Heart left ventricle (tissue), 16 donors: ENCODE measurements at places on chromosomes 12 and 14. TPM values are rescaled to one million over a fixed set of nuclear protein-coding genes. Genes with fewer than 3 reads are reported as not detected.

GRCh38 chr12:66550626-66551025 lies 128.2 kb downstream of the GRIP1 start:
- no peak for DNase-seq

- no peak for DNase-seq
These were observed 14.2 kb upstream of the PLXNC1 start for GRCh38 chr12:94133964-94134795.

GRCh38 chr14:63737582-63738006 lies 9.7 kb upstream of the SGPP1 start:
- no peak for DNase-seq

- no peak for DNase-seq
These were observed 103.2 kb upstream of the VRK1 start for GRCh38 chr14:96693987-96694386.

DNA sequence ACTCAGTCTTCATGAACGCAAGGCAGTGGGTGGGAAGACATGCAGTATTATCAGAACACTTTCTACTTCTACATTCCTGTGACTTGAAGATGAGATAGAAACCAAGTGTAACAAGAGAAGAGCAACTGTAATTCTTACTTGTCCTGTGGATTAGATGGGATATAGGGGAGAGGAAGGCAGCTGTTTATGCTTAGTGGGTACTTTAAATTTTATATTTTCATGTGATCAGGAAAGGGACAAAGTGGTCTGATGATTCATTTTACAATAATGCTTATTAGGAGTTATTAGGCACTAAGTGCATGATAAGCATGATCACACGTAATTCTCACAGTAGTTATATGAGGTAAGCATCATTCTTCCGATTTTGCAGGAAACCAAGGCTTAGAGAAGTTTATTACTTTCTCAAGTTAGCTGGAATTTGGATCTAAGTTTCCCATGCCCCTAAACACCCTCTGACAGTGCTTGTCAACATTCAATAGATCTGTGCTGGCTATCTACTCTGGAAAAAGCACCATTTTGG lies 52.7 kb downstream of the PTGER2 start:
- no peak for DNase-seq

DNA sequence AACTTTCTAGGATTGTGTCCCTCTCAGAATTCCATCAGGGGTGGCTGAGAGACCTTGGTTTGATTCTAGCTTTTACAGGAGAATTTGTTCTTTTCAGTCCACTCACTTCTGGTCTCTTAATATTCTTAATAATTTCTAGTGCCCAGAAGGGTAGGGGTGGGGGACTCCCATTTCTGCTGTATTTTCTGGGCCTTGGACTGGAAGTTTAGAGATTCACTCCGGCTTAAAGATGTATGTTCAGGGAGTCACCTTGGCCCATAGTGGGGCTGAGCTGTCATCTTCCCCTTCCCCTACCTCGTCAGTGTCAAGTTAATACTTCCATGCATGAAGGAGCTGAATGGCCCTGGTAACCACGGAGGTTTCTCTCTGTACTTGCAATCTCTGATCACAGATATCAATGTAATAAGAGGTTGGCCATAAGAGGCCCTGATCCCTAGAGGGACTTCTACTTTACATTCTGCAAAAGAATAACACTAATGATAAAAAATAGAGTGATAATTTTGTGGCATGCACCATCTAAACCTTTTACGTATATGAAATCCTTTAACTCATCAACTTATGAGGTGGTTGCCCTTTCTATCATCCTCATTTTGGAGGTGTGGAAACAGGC lies 6.7 kb downstream of the KRT81 start:
- no peak for DNase-seq

P2RX2 gene
- polyA plus RNA-seq: not detected

DIO3 gene
- polyA plus RNA-seq: not detected

KRT75 gene
- polyA plus RNA-seq: not detected

PLEKHD1 gene
- polyA plus RNA-seq: not detected

ACVRL1 gene
- polyA plus RNA-seq: 35.1 TPM
